GF-D8 (cell line): ENCODE measurements at places on chromosomes 5 and 9.

DNA sequence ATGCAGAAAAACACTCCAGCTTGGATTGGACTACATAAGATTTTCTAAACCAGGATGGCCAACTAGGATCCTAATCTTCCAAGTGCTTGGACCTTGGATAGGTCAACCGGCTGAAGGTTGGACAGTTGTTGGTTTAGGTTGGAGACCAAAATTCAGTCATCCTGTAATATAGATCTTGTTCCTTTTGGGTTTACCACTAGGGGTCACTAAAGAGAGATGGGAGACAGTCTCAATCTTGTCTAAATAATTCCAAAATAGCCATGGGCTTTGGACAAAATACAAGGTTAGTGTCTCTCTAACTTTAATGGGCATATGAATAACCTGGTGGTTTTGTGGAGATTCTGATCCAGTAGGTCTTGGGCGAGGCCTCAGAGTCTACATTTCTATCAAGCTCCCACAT is 148.7 kb upstream of the ERCC6L2 start:
- DNase-seq: no peak

- no peak for DNase-seq
Observed at GRCh38 chr5:115465431-115465830, 79.1 kb downstream of the FEM1C start.

GRCh38 chr5:176538989-176539384 is 1.8 kb upstream of the RNF44 start:
- DNase-seq: no peak

DNA sequence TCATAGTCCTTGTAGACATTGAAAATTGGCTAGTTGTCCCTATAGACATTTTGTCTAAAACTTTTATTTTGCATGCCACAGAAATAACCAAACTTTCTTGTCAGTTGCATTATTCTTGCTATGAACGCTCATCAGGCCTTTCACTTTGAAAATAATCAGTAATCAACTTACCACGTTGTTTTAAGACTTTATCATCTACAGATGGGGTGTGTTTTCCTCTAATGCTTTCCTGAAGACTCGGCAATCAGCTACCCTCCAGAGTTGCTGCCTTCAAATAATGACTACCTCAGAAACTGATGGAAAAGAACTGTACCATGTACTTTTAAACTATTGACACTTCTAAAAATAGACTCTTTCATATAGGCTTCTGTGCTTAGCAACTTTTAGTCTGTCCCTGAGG is 33.5 kb upstream of the HSPB3 start:
- DNase-seq: no peak

DNA sequence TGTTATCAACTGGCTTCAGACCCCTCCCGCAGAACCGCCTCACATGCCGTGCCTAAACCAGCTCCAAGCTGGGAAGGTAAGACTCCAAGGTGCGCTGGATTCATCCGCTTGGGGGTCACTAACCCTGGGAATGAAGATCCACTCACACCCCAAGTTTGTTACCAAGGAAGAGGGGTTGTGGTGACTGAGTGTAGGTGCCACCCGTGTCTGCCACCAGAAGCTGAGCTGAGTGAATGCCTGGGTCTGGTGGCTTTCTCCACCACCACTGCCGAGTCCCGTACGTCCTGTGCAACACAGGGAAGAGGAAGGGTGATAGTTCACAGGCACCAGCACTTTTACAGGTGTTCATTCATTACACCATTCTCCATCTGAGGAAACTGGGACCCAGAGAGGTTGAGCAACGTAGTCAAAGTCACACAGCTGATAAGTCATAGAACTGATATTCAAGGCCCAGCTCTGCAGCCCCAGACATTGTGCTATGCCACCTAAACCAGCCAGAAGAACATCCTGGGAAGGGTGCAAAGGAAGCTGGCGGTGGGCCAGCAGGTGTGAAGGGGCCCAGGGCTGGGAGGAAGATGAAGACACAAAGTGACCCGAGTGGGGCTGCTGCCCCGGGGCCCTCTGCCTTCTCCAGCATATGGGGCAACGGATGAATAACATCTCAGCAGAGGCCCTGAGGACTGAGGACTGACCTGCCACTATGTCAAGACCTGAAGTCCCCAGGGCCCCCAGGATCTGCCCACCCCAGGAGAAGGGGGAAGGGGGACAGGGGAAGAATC is 70.9 kb upstream of the PPP1R26 start:
- DNase-seq: no peak

DNA sequence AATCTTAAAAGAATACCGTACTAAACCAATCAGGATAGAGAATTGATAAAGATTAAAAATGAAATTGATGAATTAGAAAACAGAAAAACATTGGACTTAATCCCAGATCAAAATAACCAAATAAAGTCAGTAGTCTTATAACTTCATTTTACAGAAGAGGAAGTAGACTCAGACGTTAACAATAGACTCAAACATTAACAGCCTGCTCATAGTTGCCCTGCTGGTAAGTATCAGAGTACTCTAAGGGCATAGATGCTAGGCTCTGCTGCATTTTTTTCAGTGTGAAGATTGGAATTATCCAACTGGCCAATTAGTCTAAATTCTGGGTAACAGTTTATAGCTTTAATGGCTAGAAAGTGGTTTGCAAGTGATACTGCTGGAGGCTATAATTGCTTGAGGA is 42.9 kb downstream of the ADGRV1 start:
- no peak for DNase-seq

DNA sequence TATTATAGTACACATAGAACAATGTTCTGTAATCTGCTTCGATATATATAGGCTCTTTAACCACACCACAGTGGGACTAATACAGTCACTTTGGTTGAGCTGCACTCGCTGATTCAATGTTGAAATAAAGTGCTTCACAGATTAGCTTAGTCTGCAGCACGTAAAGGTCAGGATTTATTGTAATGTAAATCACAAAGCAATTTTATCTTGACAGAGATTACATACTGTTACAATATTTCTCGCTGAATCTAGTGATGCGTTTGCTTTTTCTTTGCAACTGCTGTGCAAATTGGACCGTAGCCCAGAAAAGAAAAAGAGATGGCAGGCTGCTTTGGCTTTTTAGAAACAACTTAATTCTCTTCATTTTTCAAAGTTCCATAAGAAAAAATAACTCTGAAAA is 52.9 kb downstream of the CETN3 start:
- DNase-seq: no peak

DNA sequence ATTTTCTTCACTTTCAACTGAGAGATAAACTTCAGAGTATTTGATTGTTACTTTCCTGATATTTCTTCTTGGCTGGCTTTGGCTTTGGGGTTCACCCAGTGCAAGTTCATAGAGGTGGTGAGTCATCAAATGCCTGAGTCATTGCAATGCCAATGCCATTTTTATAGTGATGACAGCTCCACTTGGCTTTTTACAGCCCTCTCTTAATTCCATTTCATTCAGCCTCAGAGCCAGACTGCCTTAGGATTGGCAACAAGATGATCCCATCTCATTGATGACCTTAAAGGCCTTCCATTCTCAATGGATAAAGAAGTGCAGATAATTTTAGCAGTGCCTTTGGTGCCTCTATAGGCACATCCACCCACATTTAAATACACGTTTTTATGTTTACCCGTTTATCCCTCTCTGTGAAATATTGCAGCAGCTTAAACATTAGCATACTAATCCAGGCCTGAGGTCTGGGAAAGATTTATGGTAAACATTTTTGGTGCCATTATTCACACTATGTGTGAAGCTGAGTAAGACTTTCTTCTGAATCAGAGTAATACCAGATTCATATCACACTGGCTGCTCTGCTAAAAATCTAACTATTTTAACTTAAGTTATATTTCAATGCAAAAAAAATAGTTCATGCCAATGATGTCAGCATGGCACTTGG is 88.9 kb upstream of the TYRP1 start:
- DNase-seq: no peak

DNA sequence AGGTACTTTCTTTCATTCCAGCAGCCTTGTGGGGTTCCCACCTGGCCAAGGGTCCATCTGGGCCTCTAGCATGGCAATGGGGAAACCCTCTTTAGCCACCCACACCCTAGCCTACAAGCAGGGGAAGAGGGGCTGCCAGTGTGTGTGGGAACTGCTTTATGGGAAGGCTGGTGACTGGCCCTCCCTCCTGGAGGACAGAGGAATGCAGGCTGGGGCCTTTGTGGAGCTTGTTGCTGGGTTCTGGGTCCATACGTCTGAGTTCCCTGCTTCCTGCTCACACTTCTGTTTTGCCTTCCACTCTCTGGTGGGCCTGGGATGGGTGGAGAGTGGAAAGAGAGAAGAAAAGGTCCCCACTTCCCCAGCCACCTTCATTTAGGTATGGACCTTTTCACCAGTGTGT is 14.9 kb upstream of the PITX1 start:
- no peak for DNase-seq

DNA sequence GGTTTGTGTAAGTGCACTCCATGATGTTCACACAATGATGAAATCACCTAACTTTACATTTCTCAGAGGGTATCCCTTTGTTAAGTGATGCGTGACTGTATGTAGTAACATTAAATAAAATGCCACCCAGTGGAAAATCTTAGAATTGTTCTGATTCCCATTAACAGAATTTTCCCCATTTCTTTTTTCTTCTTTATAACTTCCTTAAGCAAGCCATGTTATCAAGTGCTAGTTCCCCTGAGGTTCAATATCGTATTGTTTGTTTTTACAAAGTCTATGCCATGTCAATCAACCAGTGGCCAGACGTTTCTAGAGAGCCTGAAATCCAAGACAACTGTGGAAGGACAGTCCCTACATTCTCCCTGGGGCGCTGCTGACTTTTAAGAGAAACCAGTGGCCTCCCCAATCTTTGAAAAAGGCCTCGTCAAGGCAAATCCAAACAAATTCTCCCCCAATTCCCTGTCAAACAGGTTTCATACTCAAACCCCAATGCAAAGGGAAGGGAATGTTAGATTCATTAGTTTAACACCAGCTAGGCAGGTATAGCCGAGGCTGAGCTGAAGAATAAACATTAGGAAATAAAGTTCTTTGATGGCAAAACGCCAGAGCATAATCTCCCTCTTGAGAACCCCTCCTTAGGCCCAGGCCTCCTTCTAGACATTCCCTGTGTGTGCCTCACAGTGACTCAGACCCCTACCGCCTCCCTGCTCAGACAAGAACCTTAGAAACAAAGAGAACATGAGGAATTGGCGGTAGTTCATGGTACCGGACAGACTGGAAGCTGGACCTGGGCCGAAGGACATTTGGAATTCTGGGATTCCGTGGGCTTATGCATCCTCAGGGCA is 198.7 kb downstream of the GNA14 start:
- no peak for DNase-seq

- no peak for DNase-seq
Observed at GRCh38 chr9:69946800-69947437, 96.7 kb upstream of the MAMDC2 start.

GRCh38 chr5:390623-391491 is 52.1 kb upstream of the EXOC3 start:
- DNase-seq: no peak

DNA sequence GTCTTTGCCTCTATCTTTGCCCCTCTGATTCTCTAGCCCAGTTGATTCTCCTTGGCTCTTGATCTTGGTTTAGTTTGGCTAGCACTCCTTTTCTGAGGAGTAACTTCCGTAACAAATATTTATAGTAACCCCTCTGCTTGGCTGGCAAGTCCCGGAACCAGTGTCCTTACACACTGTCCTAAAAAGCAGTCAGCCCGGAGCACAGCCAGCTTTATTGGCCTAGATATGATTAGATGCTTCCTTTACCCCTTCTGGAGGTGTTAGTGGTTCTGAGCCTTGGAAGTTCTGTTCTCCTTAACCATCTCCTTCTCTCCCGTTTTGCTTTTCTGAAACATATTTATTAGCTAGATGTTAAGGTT is 17.0 kb upstream of the MSMP start:
- DNase-seq: no peak

GRCh38 chr5:113817683-113818082 is 304.2 kb downstream of the YTHDC2 start:
- DNase-seq: no peak

- no peak for DNase-seq
Observed at GRCh38 chr5:172713113-172713808, 57.7 kb downstream of the DUSP1 start.

GRCh38 chr5:38899936-38900335 is 54.1 kb downstream of the OSMR start:
- DNase-seq: no peak

DNA sequence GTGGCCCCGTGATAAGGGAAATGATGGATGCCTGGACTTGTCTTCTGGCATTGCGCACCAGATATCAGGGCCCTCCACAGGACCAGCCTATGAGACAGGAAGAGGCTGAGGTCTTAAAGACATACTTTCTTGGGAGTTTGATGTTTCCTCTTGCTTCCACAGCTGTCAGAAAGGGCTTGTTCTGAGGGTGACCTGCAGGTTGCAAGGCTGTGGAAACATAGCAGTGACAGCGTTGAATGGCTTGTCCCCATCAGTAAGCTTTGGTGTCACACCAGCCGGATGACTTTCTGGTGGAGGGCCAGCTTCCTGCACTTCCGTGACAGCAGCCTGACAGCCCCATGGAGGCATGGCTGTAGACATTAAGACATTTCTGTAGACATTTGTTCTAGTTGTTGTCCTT is 143.2 kb downstream of the C9orf152 start:
- no peak for DNase-seq

DNA sequence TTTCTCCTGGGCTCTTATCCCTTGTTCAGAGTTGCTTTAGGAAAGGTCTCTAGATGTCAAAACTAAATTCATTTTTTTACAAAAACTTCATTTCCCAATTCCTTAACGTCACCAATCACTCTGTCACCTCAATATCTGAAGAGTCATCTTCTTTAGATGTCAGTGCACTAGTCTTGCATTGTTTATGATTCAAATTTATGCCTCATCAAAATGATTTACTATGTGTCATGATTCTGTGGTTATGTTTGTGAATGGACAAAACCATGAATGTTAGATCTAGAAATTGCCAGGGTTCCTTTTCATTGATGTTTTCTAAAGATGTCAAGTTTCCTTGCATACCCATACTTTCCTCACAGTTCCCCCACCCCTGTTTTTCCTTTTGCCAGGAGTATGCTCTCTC is 21.5 kb downstream of the CWC27 start:
- no peak for DNase-seq

GRCh38 chr9:107251756-107252322 is 31.2 kb upstream of the RAD23B start:
- DNase-seq: no peak

DNA sequence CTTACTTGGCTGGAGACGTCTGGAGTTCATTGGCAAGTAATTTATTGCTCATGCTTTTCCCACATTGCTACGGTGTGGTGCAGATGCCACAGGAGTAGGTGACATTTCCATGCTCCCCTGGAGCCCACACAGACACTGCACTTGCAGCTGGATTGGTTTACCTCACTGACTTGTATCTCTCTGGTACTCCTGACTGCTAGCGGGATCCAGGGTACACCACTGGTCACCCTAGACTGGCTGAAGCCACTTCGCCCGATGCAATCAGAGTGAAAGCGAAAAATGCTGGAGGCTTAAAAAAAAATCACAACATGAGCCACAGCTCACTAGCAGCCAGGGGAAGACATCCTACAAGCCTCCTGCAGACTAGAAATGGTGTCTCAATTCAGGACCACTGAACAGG is 32.6 kb upstream of the SLIT3 start:
- no peak for DNase-seq

GRCh38 chr5:72555871-72556270 is 48.7 kb upstream of the ZNF366 start:
- no peak for DNase-seq

- no peak for DNase-seq
Observed at GRCh38 chr9:68780380-68780712, 75.3 kb downstream of the PIP5K1B start.
